ENCODE measurements at places on chromosomes 3 and 15.

GRCh38 chr3:40869013-40869412, 330.3 kb upstream of the CTNNB1 start:
- no peak for DNase-seq

- no peak for DNase-seq
These were observed 206.5 kb downstream of the DTWD1 start for GRCh38 chr15:49827311-49827710.

GRCh38 chr15:91186904-91187656, 87.0 kb downstream of the SV2B start:
- no peak for DNase-seq

GRCh38 chr3:183563536-183563874, 8.0 kb upstream of the KLHL6 start:
- no peak for DNase-seq

DNA sequence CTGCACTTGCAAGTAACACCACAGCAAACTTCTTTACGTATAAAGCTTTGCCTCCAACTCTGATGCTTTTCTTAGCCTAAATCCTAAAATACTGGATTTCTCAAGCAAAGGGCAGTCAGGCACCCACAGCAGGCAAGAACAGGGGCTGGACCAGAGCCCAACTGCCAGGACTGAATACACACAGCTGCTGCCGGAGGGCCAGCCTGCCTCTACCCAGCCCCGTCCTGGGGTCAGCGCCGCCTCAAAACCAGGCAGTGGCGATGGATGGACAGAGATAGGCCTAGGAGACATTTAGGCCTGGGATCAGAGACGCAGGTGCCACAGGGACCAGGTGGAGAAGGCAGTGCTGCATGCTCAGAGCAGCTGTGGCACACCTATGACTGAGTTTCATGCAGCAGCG, 47.6 kb upstream of the SEC61A1 start:
- no peak for DNase-seq

GRCh38 chr3:121111914-121112612, 204.1 kb downstream of the STXBP5L start:
- no peak for DNase-seq

DNA sequence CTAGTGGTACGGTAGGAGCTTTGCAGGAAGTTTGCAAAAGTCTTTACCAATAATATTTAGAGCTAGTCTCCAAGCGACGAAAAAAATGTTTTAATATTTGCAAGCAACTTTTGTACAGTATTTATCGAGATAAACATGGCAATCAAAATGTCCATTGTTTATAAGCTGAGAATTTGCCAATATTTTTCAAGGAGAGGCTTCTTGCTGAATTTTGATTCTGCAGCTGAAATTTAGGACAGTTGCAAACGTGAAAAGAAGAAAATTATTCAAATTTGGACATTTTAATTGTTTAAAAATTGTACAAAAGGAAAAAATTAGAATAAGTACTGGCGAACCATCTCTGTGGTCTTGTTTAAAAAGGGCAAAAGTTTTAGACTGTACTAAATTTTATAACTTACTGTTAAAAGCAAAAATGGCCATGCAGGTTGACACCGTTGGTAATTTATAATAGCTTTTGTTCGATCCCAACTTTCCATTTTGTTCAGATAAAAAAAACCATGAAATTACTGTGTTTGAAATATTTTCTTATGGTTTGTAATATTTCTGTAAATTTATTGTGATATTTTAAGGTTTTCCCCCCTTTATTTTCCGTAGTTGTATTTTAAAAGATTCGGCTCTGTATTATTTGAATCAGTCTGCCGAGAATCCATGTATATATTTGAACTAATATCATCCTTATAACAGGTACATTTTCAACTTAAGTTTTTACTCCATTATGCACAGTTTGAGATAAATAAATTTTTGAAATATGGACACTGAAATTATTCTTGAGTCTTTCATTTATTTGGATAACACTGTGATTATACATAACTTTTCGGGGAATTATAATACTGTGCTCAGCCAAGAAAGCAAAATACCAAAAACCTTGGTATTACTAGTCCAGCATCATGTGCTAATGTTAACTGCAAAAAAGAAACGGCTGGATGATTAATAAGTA, 2.2 kb downstream of the SOX2 start:
- DNase-seq = no peak

DNA sequence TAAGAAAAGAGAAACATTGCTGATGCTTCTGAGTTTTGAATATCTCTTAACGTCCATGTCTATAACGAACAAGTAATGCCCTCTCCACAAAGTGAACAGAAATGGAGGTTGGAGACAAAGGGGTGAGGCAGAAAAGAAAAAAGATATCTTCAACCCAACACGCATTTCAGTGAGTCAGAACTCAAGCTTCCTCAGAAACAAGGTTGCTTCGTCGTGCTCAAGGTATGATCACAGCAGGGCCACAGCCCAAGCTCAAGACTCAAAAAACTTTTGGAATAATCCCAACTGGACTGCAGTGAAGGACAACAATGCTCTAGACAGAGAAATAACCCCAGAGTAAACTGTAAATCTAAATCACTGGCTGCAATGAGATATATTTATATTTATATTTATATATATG, 18.9 kb downstream of the WNT5A start:
- no peak for DNase-seq

GRCh38 chr15:74884428-74885223, 5.2 kb upstream of the MPI start:
- no peak for DNase-seq

DNA sequence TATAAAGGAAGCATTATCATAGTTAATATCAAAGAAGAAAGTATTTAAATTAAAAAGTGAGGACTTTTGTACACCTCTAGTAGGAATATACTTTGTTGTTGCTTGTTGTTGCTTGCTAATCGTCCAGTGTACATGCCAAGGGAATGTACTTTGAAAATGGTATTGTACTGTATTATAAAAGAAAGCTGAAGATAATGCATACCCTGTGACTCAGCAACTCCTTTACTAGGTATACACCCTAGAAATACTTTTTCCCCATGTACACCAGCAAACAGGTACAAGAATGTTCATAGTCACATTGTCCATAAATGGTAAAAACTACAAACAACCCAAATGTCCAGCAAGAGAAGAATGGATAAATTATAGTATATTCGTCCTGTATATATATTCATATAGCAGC, 12.0 kb downstream of the TTBK2 start:
- DNase-seq = no peak

- DNase-seq = no peak
These were observed 6.6 kb downstream of the CBLB start for GRCh38 chr3:105862217-105862616.

DNA sequence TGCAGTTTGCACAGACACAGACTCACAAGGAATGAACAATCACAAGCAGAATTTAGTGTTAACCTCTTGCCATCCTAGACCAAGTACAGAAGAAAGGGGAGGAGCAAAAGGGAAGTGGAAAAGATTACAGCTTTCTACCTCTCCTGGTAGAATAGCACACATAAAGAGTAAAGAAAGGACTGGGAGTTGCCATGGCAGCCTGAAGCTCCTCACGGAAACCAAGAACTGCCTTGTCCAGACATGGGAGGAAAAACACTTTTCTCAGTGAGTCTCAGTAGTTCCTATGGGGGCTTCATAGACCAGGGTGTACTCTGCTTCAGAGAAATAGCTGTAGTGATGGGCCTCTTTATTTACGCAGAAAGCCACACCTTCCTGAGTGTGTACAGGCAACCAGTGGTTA, 114.7 kb upstream of the GAP43 start:
- DNase-seq = no peak

- DNase-seq = peak; percentile 27
These were observed 27.4 kb upstream of the HDAC11 start for GRCh38 chr3:13452490-13453335.

DNA sequence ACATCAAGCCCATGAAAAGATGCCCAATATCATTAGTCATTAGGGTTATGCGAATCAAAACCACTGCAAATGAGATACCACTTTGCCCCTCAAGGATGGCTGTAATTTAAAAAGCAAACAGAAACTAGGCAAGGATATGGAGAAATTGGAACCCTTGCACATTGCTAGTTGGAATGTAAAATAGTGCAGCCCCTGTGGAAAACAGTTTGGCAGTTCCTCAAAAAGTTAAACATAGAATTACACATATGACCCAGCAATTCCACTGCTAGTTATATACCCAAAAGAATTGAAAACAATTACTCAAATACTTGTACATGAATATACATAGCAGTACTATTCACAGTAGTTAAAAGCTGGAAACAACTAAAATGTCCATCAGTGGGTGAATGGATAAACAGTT, 186.8 kb upstream of the CGNL1 start:
- no peak for DNase-seq

GRCh38 chr15:64855205-64855975, 13.7 kb downstream of the PLEKHO2 start:
- DNase-seq = no peak

GRCh38 chr3:18354701-18355100, 70.4 kb downstream of the SATB1 start:
- DNase-seq = no peak

DNA sequence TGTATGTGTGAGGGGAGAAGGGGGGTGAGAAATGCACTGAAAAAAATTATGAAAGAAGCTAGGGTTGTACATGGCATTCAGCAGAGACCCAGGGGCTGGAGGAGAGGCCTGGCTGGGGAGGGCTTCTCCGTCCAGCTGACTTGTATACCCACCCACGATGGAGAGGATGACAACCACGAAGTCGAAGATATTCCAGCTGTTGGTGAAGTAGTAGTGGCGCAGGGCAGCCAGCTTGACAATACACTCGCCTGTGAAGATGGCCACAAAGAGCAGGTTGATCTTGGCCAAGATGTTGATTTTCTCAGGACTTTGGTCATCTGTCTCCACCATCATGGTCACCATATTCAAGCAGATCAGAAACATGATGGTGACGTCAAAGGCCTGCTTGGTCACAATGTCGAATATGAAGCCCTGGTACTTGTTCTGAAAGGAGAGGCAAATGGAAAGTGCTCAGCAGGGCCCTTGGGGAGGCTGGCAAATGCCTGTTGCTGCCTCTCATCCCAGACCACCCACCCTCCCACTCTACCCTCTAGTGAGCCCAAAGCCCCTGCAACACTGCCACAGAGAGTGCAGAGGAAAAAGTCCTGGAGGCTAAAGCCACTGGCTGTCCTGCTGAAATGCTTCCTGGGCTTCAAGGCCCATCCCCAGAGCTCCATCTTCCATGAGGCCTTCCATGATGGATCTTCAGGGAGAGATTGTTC, 58.1 kb downstream of the EXOG start:
- no peak for DNase-seq

- no peak for DNase-seq
These were observed 142.9 kb downstream of the ADAM10 start for GRCh38 chr15:58606577-58607080.

DNA sequence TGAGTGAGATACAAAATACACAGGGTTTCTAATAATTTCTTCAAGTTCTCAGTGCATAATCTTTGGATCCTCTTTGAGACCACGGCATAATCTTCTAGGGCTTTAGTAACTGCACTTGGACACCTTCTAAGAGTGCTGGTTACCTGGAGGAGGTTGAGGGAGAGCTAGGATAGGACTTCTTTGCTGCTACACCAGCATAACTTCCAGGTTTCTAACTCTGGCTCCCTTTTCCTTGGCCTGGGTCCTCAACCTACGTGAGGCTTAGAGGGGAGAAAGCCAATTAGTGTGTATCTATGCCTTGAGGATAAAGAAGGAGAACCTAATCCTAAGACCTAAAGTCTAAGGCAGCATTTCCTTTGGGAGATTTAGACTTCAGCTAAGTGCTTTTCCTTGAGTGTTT, 184.8 kb downstream of the LSAMP start:
- no peak for DNase-seq

GRCh38 chr15:48176112-48176511, 2.0 kb downstream of the MYEF2 start:
- DNase-seq = no peak

- no peak for DNase-seq
These were observed 37.9 kb upstream of the RPL32 start for GRCh38 chr3:12879191-12879815.

DNA sequence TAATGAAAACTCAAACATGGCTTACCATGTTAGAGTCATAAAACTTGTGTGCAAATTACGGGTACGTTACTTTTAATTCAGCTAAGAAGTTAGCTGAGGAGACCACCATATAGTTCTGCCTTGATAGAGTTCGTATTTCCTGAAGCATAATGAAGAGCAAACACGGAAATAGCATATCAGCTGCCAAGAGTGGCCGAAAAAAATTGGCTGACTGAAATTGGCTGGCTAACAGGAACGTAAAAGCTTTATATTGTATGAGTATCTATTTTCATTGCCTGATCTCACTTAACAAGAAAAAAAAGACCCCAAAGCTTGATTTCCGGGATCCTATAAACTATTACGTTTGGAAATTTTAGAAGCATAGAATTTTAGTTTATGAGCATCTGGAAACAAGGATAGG, 1222.9 kb downstream of the ZPLD1 start:
- no peak for DNase-seq

- DNase-seq = no peak
These were observed 12.8 kb upstream of the WDR49 start for GRCh38 chr3:167666563-167666962.

- no peak for DNase-seq
These were observed 242.3 kb downstream of the TLE3 start for GRCh38 chr15:69855258-69856000.

GRCh38 chr3:151316267-151316991, at the start of gene GPR87:
Gene GPR87 (minus strand): TSS chr3:151316820. CDS start chr3:151300100, 16,720 bp downstream.
- DNase-seq = no peak

- no peak for DNase-seq
These were observed 344 bp downstream of the LINS1 start for GRCh38 chr15:100601617-100602063.

- no peak for DNase-seq
These were observed 27.2 kb upstream of the PHLDB2 start for GRCh38 chr3:111831840-111832239.

DNA sequence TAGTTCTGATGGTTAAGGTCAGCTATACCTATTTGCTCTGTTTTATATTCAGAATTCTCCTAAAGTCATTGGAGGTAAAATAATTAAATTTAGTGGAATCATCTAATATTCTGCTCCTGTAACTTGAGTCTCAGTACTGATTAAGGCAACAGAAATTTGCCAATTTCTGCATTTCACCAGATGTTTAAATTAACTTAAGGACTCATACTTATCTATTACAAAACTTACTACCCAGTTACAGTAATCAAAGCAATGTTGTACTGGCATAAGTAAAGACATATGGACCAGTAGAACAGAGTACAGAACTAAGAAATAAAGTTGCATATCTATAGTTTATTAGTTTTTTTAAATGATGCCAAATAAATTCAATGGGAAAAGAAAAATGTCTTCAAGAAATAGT, 1043.8 kb downstream of the OTOL1 start:
- DNase-seq = no peak

- DNase-seq = no peak
These were observed 7.3 kb downstream of the PARP6 start for GRCh38 chr15:72265031-72265430.

- no peak for DNase-seq
These were observed 193.3 kb downstream of the STT3B start for GRCh38 chr3:31725976-31726375.

DNA sequence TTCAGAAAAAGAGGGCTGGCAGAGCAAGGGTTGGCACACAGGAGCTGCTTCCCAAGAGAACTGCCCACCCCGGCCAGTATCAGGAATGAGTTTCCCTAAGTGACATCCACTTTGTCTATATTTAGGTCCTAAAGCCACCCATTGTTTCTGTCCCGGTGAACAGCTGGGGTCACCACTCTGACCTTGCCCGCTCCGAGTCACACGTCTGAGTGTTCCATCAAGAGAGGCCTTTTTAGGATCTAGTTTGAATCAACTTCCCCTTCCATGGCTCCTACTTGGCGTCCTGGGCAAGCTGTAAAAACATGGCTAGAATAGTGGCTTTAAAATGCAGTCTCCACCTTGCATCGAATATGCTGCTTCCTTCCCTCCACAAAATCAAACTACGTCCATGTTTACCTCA, 109.6 kb upstream of the ARHGEF3 start:
- DNase-seq = no peak

GRCh38 chr3:155641956-155642355, 102.9 kb downstream of the PLCH1 start:
- DNase-seq = no peak
